Activated CD8-positive, alpha-beta memory T cell treated with anti-CD3 and anti-CD28 coated beads for 48 hours (primary cell): ENCODE measurements at places on chromosomes 16 and 17.

DNA sequence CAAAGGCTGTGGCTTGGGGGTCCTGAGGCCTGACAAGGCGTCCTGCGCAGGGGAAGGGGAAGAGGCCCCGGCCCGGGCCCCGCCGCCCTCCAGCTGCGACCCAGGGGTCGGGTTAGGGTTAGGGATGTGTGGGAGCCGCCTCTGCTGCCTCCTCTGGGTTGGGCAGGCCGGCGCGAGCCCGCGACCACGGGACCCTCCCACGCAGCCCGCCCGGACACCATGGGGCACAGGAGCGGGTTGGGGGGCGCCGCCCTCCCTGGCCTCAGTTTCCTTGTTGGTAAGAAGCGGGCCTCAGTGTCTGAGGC lies 386 bp downstream of the CIAO3 start:
- no peak for DNase-seq

DNA sequence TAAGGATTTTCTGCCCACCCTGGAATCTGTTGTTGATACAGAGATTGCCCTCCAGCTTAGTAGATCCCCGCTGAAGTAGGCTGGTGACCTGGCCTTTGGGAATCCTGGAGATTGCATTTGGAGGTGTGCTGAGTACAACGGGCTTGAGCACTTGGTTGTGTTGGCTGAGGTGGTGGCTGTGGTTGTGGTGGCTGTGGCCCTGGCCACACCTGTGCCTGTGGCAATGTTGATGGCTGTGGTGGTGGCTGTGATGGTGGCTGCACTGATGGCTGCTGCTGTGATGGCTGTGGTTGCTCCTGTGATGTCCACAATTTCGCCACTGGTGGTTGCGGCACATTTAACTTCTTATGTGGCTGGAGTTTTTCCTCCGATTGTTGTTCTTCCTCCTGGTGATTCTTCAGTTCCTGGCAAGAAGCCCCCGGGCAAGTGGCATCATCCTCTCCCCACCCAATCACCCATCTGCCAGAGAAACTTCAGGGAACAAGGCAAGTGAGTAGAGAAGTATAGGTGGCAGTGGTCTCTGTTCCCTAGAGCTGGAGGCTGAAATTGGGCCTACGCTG lies 4.2 kb downstream of the CCDC200 start:
- no peak for DNase-seq

DNA sequence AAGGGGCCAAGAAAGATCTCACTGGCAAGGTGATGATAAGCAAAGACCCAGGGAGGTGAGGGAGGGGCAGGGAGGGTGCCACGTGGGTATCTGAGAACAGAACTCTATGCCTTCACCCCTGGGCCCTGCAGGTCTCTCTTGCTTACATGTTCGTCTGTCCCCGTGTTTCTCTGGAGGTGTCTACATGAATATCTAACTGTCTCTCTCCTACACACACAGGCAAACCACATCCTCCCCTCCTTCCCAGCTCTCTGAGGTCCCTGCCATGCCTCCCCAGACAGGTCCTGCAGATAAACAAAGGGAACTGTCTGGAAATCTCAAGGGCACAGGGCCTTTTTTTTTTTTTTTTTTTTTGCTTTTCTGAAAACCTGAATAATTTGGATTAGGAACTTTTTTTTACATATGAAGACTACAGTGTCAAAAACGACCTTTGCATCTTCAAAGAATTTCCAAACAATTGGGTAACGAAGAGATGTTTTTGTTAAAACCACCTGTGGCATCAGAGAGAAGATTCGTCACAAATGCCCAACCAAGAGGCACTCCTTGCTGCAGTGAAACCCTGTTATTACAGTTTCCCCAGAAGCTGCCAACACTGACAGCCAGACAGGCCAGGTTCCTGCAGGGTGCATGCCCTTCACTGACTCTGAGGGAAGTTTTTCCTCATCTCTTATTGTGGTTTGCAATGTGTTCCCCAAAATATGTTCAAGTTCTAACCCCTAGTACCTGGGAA lies 17.8 kb downstream of the PLLP start:
- DNase-seq, result no peak

GRCh38 chr17:67107811-67108775 lies 63.7 kb downstream of the CACNG1 start:
- no peak for DNase-seq

DNA sequence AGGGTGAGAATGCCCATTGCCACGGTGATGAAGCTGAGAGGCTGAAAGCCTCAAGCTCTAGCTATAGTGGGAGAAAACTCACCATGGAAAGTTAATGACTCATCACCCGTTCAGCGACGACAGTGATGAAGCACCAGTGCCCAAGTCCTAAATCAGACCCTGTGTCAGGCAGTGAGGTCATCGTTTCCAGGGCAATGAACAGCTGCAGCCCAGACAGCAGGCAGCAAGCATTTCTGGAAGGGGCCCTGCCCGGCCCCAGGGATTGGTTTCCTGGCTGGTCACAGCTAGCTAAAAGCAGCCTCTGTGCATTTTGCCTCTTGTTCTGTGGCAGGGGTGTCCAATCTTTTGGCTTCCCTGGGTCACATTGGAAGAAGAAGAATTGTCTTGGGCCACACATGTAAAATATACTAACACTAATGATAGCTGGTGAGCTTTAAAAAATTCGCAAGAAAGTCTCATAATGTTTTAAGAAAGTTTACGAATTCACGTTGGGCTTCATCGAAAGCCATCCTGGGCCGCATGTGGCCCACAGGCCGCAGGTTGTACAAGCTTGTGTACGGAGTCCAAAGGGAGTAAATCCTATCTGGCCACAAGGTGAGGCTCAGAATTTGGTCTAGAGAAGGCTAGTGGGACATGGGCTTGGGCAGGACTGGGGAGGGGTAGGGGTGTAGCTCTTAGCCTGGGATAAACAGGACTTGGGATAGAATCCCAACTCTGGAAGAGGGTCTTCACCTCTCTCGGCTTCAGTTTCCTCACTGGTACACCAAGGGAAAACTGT lies 40.6 kb downstream of the MIS12 start:
- peak; percentile 55 for DNase-seq

- DNase-seq, result peak; percentile 9
Measured at GRCh38 chr16:23148513-23149266, 562 bp downstream of the USP31 start.

- DNase-seq, result no peak
Measured at GRCh38 chr17:57259817-57260216, 3.5 kb downstream of the MSI2 start.

DNA sequence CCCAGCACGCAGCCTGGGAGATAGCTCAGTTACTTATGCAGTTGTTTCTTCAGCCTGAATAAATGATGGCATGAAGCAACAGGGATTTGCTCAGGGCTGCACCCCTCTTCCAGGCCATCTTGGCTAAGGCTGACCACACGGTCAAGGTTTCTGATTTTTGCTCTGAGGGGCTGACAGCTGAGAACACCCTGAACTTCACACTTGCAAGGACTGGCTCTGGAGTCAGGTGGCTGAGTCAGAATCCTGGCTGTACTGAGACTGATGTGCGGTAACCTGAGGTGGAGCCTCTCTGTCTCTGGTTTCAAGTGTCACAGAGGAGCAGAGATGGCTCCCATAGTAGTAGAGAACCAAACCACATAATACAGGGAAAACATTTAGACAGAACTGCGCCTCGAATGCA lies 4.8 kb downstream of the MTHFSD start:
- DNase-seq, result no peak

GRCh38 chr17:83181991-83182619 lies 102.7 kb downstream of the METRNL start:
- DNase-seq, result no peak

- no peak for DNase-seq
Measured at GRCh38 chr17:45060382-45060796, 728 bp upstream of the NMT1 start.

GRCh38 chr16:83807710-83808572 lies at the start of gene HSBP1:
TSS of gene HSBP1 (plus strand) at chr16:83807978. CDS start at chr16:83808077, 99 bp downstream.
- DNase-seq, result peak; percentile 92

DNA sequence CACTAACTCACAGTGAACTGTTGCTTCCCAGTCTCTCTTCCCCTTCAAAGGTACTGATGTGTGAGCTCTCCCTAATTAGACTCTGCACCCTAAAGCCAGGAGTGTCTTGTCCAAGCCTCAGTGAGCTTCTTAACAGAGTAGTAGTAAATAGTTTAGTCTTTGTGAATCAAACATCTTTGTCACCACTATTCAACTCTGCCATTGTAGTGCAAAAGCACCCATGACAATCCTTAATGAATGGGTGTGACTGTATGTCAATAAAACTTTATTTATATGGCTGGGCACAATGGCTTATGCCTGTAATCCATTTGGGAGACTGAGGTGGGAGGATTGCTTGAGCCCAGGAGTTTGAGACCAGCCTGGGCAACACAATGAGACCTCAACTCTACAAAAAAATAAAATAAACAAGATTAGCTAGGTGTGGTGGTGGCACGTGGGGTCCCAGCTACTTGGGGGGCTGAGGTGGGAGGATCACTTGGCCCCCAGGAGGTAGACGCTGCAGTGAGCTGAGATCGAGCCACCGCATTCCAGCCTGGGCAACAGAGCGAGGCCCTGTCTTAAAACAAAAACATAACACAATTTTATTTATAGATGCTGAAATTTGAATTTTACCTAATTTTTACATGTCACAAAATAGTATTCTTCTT lies 45.5 kb upstream of the TNRC6A start:
- DNase-seq, result no peak

DNA sequence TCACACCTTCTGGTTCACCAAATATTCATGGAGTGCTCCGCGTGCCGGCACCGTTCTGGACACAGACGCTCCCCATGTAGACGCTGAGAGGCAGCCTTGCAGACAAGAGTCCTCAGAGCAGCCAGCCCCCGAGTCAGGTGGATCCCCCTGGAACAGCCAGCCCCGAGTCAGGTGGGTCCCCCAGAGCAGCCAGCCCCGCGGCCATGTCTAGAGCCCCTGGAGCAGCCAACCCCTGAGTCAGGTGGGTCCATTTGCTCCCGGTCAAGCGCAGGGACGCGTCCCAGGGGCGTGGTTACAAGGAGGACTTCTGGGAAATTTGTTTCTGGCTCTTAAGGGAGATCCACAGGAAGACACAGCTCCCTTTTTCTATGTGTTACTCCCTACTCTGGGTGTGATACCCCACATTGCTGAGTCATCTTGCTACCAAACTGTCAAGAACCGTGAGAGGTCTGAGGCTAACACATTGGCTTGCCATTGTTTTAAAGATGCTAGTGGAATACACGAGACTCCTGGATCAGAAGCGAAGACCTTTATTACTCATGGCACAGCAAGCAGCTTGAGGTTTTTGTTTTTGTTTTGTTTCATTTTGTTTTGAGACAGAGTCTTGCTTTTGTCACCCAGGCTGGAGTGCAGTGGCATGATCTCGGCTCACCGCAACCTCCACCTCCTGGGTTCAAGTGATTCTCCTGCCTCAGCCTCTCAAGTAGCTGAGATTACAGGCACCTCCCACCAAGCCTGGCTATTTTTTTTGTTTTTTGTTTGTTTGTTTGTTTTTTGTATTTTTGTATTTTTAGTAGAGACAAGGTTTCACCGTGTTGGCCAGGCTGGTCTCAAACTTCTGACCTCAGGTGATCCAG lies 43.3 kb upstream of the CBFA2T3 start:
- DNase-seq, result no peak

- DNase-seq, result no peak
Measured at GRCh38 chr17:10033449-10033848, 128.4 kb upstream of the RCVRN start.

DNA sequence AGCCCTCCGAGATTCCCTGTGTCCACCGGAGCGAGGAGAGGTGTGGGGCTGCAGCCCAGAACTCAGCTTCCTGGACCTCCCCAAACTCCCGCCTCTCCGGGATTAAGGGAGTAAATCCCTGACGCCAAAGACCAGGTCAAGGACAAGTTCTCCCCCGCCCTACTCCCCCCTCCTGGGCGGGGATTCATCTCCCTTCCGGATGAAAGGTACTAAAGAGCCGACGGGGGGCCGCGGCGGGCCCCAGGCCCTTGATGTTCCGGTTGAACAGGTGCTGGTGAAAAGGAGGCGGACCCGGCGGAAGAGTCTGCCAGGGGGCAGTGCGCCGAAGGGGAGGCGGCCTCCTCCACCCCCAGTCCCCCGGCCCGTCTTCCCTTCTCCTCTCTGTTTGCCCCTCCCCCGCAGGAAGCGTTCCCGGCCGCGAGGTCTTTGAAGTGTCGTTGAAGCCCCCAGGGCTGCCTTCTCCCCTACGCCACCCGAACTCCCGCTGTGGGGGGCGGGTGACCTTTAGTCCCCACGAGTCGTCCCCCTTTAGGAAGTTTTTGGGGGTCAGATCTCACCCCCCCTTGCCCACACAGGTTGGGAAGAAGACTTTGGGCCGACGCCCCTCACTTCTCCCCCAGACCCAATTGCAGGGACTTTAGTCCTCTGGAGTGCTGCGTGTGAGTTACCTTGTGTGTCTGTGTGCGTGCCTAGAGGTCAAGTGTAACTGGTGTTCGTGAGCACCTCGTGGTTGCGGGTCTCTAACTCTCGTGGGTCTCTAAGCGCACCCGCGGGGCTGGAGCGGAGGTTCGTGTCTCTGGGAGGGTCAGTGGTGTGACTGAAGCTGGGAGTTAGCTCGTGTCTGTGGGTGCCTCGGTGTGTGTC lies 1.1 kb upstream of the MLLT6 start:
- peak; percentile 70 for DNase-seq

GRCh38 chr16:29920288-29921033 lies 5.6 kb downstream of the KCTD13 start:
- DNase-seq, result no peak

DNA sequence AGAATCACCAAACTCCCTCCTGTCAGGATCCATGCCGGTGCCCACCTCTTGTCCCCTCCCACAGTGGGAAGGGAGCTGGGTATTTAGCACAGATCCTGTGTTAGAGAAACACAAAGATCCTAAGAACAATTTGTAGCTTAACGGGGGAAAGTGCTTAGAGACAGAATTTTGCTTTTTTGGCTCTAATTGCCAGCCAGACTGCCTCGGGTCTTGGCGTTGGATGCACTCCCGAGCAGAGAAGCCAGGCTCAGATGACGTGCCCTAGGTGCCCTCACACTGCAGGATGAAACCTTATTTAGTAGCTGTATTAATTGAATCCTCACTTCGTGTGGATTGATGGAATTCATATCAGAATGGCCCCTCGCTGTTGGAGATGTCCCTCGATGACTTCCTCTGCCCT lies 22.5 kb upstream of the MAF start:
- no peak for DNase-seq
